ENCODE measurements at places on chromosomes 2 and 18.

DNA sequence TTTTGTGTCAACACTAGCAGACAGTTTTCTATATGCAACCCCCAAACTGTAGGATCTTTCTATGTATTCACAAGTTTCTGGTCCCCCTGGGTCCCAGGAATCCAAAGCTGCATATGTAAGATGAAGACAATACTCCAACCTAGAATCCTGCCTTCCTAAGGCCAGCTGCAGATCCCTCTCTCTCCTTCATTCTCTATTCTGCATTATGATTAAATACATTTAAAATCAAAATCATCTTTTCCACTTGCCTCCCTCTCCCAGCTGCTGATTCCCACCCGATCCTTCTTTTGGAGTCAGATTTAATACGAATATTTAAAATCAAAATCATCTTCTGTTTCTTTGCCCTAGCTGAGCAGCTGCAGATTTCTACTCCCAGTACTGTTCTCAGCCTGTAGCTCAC, 783.0 kb upstream of the ZEB2 start:
- H3K36me3 ChIP-seq: no peaks in the 10 kb centered on the region
- no peak overlapping the region for H3K4me3 ChIP-seq
- no peak for DNase-seq
- H3K27ac ChIP-seq: no peak overlapping the region

GRCh38 chr2:211654211-211654780, 884.3 kb downstream of the ERBB4 start:
- H3K4me1 ChIP-seq: no peaks in the 10 kb centered on the region
- H3K4me3 ChIP-seq: no peak overlapping the region
- no peak overlapping the region for H3K27ac ChIP-seq
- no peak for DNase-seq

DNA sequence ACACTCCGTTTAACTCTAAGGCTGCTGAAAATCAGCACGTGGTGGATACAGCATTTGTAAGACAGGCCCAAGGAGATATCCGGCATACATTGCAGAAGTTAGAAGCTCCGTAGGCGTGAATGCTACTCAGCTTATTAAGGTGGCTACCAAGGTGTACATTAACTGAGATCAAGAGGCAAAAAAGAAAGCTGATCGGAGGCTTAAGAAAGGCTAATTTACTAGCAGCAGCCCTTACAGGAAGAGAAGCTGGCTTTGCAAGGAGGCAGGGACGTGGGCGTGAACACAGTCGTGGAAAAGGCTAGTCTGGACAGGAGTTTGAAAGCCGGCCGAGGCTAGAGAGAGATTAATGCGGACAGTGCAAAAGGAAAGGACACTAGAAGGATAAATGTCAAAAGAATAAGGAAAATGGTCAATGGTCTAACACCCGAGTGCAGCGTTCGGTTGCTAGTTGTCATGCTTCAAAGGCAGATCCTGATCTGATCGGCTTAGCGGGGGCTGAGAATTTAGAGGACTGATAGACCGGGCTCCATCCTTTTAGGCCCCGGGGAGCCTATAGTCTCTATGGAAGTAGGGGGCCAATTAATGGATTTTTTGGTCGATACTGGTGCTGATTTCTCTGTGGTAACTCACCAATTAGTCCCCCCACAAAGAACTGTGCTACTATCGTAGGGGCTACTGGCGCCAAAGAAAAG, 45.6 kb upstream of the SELENOI start:
- peaks cover 36% of the 10 kb centered on the region for H3K4me1 ChIP-seq
- peak overlapping the region; percentile 18 for H3K4me3 ChIP-seq
- H3K27ac ChIP-seq: peak overlapping the region; percentile 86
- no peak for DNase-seq
- H3K36me3 ChIP-seq: no peaks in the 10 kb centered on the region

- H3K4me1 ChIP-seq: no peaks in the 10 kb centered on the region
- no peak overlapping the region for H3K4me3 ChIP-seq
- H3K27me3 ChIP-seq: peaks cover 27% of the 10 kb centered on the region
- H3K27ac ChIP-seq: no peak overlapping the region
- no peaks in the 10 kb centered on the region for H3K36me3 ChIP-seq
Observed at GRCh38 chr2:6908291-6908690, 8.9 kb upstream of the RNF144A start.

- peaks cover 16% of the 10 kb centered on the region for H3K4me1 ChIP-seq
- no peak for DNase-seq
- no peaks in the 10 kb centered on the region for H3K27me3 ChIP-seq
- peak within 1 kb of the TSS; percentile 39 for H3K27ac ChIP-seq
- peak within 1 kb of the TSS; percentile 21 for H3K4me3 ChIP-seq
Observed at GRCh38 chr2:187554011-187554703, at the start of gene TFPI. Gene TFPI, minus strand, starts transcription at chr2:187554435. Its CDS starts 50,667 bp downstream, at chr2:187503768.

- no peaks in the 10 kb centered on the region for H3K27me3 ChIP-seq
- no peak overlapping the region for H3K4me3 ChIP-seq
- H3K4me1 ChIP-seq: peaks cover 43% of the 10 kb centered on the region
- peak overlapping the region; percentile 99 for H3K27ac ChIP-seq
- H3K36me3 ChIP-seq: no peaks in the 10 kb centered on the region
Observed at GRCh38 chr18:48622911-48623431, 84.1 kb downstream of the CTIF start.

DNA sequence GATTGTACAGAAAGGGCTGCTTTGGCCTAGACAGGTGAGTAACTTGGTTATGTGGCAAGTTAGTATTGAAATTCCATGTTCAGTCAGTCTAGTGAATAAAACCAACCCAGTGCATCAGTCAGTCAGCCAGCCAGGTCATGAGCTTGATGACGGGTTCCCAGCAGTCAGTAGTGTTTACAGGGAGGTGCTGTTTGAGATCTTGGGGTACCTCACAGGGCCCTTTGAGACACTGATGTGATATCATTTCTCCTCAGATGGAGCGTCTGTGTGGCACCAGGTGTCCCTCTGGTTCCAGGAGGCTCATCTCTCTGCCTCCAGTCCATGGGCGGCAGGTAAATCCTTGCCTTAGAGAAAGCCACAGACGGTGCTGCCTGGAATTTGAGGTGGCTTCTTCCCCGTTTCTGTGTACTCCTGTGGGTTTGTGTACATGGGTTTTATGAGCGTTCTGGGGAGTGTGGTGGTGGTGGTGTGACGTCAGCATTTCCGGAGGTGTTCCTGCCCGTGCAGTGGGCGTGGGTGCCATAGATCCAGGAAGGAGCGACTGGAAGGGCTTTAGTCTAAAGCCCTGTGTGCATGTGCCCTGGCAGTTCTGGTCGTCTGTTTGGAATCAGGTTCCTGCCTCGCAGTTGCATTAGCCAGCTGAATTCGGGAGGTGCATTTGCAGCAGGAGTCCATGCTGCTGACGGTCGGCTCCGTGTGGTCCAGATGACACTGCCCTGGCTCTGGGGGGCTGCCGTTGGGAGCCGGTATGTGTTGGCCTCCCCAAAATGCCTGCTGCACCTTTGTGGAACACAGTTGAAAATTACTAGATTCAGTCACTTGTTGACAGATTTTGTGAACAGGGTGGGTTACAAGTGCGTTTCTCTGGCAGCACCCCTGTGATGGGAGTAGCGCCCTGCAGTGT, 2.1 kb downstream of the CTDP1 start:
- no peaks in the 10 kb centered on the region for H3K27me3 ChIP-seq
- DNase-seq: no peak
- no peaks in the 10 kb centered on the region for H3K4me1 ChIP-seq
- peaks cover 6% of the 10 kb centered on the region for H3K36me3 ChIP-seq
- H3K4me3 ChIP-seq: no peak overlapping the region
- H3K27ac ChIP-seq: no peak overlapping the region

DNA sequence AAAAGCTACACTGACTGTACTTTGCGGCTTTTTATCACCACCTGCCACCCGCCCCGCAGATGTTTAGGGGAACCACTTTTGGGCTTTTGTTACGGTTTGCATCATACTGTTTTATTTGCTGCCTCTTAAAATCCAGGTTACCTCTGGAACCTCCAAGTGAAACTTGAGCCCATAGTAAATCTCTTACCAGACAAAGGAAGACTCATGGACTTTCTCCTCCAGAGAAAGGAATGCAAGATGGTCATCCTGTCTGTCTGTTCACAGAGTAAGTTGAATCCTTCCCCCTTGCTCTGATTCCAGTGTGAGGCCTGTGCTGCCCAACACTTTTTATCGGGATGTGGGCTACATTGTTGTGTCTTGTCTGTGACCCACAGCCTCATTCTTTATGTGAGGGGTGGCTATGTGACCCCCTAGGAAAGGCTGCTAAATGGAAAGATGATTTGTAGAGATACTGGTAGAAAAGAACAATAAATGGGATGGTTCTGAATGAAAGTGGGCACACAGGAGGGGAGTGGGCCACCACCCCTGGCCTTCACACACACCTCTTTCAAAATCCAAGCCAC, 23.3 kb downstream of the RMC1 start:
- DNase-seq: no peak
- H3K27me3 ChIP-seq: no peaks in the 10 kb centered on the region
- peaks cover 19% of the 10 kb centered on the region for H3K4me1 ChIP-seq
- peaks cover 76% of the 10 kb centered on the region for H3K36me3 ChIP-seq

DNA sequence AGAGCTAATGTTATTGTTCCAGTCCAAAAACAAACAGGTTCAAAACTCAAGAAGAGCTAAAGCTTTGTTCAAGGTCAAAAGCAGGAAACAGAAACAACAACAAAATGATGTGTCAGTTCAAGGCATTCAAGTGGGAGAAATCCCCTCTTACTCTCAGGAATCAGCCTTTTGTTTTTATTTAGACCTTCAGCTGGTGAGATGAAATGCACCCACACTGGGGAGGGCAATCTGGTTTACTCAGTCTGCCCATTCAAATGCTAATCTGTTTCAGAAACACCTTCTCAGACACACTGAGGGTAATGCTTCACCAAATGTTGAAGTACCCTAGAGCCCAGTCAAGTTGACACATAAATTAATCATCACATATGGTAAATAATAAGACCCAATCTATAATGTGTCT, 150.6 kb downstream of the TMX3 start:
- no peaks in the 10 kb centered on the region for H3K27me3 ChIP-seq
- H3K36me3 ChIP-seq: no peaks in the 10 kb centered on the region

GRCh38 chr2:106833256-106833655, 52.7 kb downstream of the ST6GAL2 start:
- H3K27ac ChIP-seq: no peak overlapping the region
- peaks cover 20% of the 10 kb centered on the region for H3K27me3 ChIP-seq
- H3K4me1 ChIP-seq: no peaks in the 10 kb centered on the region
- no peak for DNase-seq
- H3K36me3 ChIP-seq: no peaks in the 10 kb centered on the region

DNA sequence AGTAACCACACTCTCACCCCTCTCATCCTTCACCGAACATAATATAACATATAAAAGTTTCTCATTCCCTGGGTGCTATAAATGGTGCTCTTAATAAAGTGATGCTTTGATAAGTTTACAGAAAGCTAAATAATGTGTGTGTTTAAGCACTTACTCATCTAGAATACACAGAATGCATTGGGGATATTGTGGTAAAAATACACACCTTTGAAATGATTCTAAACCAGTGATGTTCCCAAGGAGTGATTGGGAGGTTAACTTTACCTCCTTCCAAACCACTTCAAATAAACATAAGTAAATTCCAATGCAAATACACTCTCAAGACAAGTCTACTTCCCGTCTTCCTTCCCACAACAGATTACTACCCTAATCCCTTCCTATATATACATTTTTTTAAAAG, 85.3 kb upstream of the TWSG1 start:
- H3K4me3 ChIP-seq: no peak overlapping the region
- H3K4me1 ChIP-seq: no peaks in the 10 kb centered on the region

DNA sequence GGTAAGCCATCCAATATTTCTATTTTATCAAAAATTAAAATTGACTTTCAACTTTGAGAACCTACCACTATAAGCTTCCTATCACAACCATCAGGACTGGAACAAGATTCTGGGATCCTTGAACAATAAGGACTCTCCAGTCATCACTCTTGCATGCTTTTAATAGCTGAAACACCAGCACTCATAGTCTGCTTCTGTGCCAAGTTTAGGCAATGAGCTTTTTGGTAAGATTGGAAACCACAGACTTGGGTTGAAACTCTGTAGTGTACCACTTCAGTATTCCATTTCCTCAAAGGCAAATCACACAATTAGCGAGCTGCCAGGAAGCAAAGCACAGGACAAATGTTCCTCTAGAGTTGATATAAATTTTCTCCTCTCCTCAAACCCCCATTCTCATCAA, 1065.8 kb upstream of the SLC39A10 start:
- no peaks in the 10 kb centered on the region for H3K27me3 ChIP-seq
- H3K4me3 ChIP-seq: no peak overlapping the region
- no peak for DNase-seq
- no peak overlapping the region for H3K27ac ChIP-seq
- no peaks in the 10 kb centered on the region for H3K36me3 ChIP-seq
- H3K4me1 ChIP-seq: no peaks in the 10 kb centered on the region
